Stimulated activated CD8-positive, alpha-beta memory T cell treated with anti-CD3 and anti-CD28 coated beads, Interleukin-12 subunit alpha, Interleukin-12 subunit beta, amount 100 ng/mL, for 1 hour (primary cell): ENCODE measurements at places on chromosomes 4 and X.

- no peak for DNase-seq
These were observed 538 bp downstream of the SCML2 start for GRCh38 chrX:18353931-18354368.

DNA sequence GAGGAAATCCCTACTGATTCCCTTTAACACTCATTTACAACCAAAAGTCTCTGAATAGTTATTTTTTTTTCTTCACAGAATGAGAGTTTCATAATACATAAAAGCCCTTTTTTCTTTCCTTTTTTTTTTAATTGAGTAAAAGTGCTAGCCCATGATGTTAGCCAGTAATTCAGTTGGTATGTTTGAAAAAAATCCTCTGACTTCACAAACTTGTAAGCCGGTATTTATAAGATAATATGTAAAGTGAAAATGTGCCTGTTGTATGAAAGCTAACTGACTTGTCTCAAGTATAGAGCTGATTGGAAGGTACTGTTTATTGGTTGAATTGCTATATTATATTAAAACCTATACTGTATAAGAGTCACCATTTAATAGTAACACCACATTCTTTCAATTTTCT is 70.2 kb upstream of the NEIL3 start:
- DNase-seq, result no peak

GRCh38 chrX:119455264-119455663 is 13.0 kb upstream of the SLC25A5 start:
- DNase-seq, result no peak

GRCh38 chr4:42488114-42488513 is 90.8 kb downstream of the SHISA3 start:
- no peak for DNase-seq

- no peak for DNase-seq
These were observed 91.6 kb upstream of the NMU start for GRCh38 chr4:55727746-55728145.

DNA sequence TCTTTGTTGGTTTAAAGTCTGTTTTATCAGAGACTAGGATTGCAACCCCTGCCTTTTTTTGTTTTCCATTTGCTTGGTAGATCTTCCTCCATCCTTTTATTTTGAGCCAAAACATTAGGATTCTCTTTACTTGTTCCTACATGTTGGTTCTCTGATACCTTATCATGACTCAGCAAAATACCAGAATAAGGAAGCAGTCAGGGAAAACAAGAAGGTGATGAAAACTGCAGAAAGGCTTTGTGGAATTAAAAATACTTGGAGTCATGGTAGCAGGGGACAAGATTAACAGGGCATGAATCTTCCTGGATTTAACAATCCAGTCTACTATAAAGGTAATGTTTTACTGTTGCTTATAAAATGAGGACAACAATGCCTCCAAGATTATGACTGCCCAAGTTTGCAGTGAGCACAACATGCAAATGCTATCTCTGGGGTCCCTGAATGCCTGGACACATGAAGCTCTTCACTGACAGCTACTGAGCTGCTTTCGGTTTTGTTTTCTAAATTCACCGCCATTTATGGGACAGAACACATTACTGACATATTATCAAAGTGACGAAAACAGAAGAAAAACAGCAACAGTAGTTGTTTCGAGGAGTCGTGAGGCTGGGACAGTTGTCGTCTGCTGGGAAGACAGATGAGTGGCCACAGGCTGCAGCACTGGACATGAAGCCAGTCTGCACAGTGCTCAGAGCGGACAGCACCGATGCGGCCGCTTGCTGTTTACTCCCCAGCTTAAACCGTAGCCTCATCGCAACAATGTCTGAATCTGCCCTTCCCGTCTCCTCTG is 174.5 kb upstream of the DKK2 start:
- no peak for DNase-seq

DNA sequence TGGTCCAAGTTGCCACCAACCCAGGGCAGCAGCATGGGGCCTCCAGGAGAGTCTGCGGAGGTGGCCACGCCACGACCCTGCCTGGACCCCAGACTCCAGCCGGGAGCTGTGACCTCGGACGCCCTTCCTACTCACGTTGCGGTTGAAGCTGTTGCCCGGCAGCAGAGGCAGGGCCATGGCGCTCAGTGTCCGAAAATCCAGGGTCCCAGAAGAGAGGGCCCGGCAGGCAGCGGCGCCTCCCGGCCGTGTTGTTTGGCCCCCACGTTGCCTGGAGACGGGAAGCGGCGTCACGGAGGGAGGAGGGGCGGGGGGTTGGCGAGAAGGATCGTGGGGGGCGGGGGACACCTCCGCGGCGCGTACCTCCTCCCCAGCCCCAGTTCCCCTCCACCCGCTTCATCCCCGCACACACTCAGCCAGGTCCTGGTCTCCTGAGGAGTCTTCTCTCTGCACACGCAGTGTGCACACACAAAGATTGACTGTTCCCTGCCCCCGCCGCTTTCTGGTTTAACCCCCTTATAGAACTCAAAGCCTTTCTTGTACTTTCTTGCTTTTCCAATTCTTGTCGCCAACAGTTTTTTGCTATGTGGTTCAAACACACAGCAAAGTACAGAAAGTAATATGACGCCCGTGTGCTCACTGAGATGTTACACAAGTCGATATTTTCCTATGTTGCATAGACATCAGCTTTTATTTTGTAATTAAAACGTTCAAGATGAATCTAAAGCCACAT is at the start of gene EFHC2:
Gene EFHC2 (minus strand): TSS at position 261 of the 730 bp plus-strand sequence. CDS start 84 bp downstream, at position 177.
- peak; percentile 35 for DNase-seq

DNA sequence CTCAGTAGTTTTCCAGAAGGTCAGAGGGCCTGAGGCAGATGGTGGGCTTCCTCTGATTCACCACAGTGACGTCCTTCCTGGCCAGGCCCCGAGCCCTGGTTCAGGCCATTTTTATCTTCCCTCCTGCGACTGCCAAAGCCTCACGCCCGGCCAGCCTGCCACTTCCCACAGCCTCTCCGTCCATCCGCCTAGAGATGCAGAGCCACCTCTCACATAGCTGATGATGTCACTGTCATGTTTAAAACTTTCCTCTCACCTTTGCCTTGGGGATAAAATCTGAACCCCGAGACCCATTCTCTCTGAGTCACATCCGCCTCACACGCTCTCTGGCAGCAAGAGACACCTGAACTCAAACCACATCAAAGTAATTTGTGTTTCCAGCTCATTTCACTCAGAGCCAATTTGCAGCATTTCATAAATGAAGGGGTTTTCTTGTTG is 175.3 kb downstream of the QDPR start:
- DNase-seq, result peak; percentile 55

GRCh38 chr4:61440321-61440720 is 240.2 kb downstream of the ADGRL3 start:
- DNase-seq, result no peak

GRCh38 chr4:137474711-137475301 is 57.5 kb downstream of the PCDH18 start:
- no peak for DNase-seq

- no peak for DNase-seq
These were observed 64.7 kb upstream of the PLAC8 start for GRCh38 chr4:83179205-83179604.

DNA sequence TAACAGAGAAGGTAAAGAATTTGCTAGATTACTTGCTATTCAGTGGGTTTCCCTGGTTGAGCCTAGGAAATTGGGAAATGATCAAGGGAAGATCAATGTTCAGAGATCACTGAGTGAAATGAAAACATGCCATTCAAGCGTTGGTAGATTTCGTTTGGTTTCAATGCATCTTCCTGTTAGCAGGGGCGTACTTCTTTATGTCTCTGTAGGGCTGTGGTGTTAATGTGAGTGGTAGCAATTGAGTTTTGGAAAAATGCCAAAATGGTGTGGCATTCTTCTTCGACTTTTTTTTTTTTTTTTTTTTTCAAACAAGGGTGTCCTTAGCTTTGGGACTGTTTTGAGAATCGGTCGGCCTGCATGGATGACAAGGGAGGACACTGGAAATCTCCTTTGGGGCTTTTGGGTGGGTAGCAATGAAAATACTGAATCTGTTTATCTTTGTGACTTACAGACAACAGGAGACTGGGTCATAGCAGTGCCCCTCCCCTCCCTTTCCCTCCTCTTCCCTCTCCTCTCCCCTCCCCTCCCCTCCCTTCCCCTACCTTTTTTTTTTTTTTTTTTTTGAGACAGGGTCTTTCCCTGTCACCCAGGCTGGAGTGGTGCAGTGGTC is 50.4 kb downstream of the SPRY1 start:
- DNase-seq, result no peak

DNA sequence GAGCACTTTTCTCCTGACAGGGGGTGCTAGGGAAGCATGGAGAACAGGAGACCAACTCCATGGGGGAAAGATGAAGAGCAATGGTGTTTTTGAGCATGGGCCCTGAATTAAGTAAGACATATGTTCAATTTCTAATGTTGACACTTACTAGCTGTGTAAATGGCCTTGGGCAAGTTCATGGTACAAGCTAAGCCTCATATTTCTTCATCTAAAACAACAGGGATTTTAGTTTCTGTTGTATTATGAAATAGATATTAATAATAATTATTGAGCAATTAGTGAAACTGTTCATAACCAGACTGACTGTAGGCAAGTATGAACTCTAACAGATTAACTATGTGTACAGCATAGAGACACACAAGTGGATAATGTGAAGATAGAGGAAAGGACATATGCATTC is 515.0 kb upstream of the FAT1 start:
- DNase-seq, result no peak

- no peak for DNase-seq
These were observed 117.4 kb upstream of the MAP9 start for GRCh38 chr4:155494037-155494718.

- DNase-seq, result no peak
These were observed 3.4 kb downstream of the OGT start for GRCh38 chrX:71536285-71536684.

- DNase-seq, result no peak
These were observed 167.8 kb upstream of the PPP3CA start for GRCh38 chr4:101515099-101515498.

DNA sequence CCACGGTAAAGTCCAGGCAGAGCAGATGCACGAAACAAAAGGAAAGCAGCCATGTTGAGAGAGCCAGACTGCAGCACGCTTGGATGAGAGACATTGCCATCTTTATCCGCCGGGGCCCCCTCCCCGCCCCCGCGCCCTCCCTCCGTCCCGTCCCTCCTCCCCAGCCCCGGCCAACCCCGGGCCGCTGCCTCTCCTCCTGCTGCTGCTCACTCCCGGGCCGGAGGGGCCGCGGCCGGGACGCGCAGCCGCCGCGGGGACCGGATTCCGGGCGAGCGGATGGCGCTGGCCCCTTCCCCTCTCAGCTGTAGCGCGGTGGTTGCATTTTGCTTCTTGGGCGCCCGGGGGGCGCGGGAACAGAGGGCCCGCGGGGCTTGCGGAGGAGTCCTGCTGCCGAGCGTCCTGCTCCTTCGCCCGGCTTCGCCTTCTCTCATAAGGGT is 542 bp downstream of the RNF150 start:
- no peak for DNase-seq

- no peak for DNase-seq
These were observed 17.4 kb downstream of the YY2 start for GRCh38 chrX:21873063-21873775.

- no peak for DNase-seq
These were observed 21.3 kb downstream of the ADGRG4 start for GRCh38 chrX:136322064-136322463.

- DNase-seq, result no peak
These were observed 14.7 kb downstream of the GBA3 start for GRCh38 chr4:22707390-22707789.

GRCh38 chrX:151402719-151403390 is 5.8 kb downstream of the VMA21 start:
- DNase-seq, result no peak

GRCh38 chr4:128452415-128452814 is 164.8 kb upstream of the PGRMC2 start:
- DNase-seq, result no peak

- no peak for DNase-seq
These were observed 82.3 kb downstream of the SPRY1 start for GRCh38 chr4:123478859-123479345.

- DNase-seq, result no peak
These were observed 261.6 kb downstream of the EVC2 start for GRCh38 chr4:5446595-5447226.

- no peak for DNase-seq
These were observed 193.9 kb downstream of the ANK2 start for GRCh38 chr4:113243312-113243711.

GRCh38 chr4:148510211-148510610 is 68.0 kb upstream of the NR3C2 start:
- no peak for DNase-seq

DNA sequence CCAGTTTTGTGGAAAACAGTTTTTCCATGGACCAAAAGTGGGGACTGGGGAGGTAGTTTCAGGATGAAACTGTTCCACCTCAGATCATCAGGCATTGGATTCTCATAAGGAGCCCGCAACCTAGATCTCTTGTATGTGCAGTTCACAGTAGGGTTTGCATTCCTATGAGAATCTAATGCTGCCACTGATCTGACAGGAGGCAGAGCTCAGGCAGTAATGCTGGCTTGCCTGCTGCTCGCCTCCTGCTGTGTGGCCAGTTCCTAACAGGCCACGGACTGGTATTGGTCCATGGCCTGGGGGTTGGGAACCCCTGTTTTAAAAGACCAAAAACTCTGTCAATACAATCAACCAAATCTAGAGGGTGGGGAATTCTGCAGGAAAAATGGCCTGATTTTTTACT is 100.0 kb upstream of the EOLA2 start:
- DNase-seq, result no peak

DNA sequence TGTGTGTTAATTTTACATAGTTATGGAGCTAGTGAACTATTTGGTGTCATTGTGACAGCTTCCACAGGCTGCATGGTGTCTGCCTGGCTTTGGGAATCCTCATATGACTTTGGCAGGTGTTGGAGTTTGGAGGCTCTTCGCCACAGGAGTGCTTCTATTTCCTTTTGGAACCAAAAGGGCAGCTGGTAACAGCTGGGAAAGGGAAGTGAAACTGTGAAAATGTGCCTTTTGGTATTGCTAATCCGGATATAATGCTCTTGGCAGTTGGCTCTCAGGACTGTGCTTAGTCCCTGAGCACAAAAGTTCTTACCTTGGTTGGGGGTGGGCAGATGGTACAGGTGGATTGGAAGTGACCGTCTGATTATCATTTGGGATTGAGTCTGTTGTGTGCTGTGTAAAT is 18.1 kb downstream of the OFD1 start:
- no peak for DNase-seq

DNA sequence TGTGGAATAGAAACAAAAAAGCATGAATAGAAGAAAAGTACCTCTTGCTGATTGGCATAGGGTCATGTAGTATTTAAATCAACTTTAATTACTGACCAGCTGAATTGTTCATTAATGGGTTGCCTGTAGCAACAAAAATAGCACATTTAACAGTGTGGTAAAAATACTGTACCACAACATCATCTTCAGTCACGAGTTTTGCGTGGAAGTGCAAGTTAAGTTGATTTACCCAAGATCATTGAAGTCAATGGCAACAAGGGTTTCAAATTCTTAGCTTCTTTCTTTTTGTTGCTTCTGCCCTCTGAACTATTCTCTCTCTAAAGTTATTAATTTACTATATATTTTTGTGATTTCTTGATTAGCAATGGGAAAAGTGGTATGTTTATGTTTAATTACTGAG is 526.6 kb downstream of the C4orf33 start:
- no peak for DNase-seq
